ENCODE measurements at places on chromosomes 4 and X.
A peak's percentile ranks its signal among the peaks of the same experiment; 100 is the strongest.

GRCh38 chr4:53015681-53016080 is 153.6 kb downstream of the RASL11B start:
- no peak for DNase-seq

DNA sequence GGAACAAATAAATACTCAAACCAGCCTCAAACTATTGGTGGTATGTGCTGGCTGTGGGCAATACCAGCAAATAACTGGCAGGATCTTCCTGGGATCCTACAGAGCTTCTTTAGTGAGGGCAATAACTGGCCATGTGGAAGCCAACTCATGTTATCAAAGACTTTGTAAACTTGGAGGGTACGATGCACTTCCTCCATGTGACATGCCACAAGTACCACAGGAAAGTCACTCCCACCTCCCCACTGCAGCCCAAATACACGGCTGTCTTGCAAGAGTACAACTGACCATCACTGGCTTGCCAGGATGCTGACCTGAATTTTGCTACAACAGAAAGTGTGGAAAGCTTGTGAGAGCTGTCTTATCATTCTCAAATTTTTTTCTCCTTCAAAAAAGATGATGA is 93.3 kb upstream of the MAML3 start:
- no peak for DNase-seq

GRCh38 chr4:128862608-128863311 is 53.3 kb downstream of the JADE1 start:
- no peak for DNase-seq

GRCh38 chrX:34884817-34885216 is 57.8 kb upstream of the FAM47B start:
- DNase-seq: no peak

DNA sequence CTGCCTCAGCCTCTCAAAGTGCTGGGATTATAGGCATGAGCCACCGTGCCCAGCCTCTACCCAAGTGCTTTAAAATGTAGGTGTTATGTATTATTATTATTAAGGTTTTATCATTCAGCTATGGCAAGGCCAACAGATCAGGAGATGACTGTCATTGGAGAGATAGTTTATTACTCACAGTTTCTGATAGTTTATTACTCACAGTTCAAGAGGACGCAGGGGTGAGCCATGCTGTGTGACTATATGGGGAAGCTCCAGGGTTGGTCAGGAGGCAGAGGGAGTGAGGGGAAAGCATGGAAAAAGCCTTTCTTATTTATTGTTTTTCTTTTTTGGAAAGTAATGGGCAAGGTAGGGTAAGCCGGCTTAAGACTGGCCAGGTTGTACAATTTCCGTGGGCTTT is 25.4 kb upstream of the ARSD start:
- DNase-seq: no peak

DNA sequence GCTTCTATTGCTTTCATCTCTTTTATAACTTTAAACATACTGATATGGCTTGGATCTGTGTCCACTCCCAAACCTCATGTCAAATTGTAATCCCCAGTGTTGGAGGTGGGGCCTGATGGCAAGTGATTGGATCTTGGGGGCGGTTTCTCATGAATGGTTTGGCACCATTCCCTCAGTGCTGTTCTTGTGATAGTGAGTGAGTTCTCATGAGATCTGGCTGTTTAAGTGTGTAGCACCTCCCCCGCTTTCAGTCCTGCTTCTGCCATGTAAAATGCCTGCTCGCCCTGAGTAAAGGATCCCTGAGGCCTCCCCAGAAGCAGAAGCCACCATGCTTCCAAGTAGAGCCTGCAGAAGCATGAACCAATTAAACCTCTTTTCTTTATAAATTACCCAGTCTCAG is 17.7 kb downstream of the MND1 start:
- DNase-seq: peak; percentile 61

All from CMK (cell line).